ENCODE measurements at places on chromosomes 1 and 21.
A peak's percentile ranks its signal among the peaks of the same experiment; 100 is the strongest.

- peak; percentile 79 for DNase-seq
These were observed 11.4 kb upstream of the BCAR3 start for GRCh38 chr1:93692983-93693591.

DNA sequence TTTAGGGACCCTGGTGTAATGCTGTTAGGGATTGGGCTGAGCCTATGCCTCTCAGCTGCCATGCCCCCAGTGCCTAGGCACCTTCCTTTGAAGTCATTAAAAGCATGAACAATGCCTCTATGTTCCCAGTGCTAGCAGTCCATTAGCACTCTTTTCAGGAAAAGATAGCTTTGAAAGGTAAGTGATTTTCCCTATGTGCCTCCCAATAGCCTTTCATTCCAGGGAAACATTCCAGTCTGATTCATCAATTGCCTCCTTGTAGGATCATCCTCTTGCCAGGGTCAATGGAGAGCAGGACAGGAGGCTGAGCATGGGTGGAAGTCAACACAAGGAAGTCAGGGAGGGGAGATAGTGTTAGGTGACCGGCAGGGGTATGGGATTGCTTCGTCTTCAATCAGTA lies 8.6 kb upstream of the IGSF21 start:
- DNase-seq: no peak

DNA sequence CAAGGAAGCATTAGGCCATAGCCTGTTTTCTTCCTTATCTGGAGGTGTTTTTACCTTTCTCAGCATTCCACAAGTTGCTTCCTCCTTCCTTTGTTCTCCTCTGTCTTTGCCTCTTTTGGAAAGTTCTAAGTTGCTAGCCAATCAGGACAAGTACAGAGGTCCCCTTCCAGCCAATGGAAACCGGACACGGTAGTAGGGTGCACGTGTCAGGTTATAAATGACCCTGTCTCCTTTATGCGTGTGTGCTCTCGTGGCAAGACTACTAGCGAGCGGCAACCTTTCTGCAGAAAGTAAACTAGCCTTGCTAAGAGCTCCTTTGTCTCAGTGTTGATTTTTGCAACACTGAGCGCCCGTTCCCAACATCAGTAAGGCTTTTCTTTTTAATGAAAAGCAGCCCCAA lies 1.5 kb upstream of the ACADM start:
- DNase-seq: no peak

GRCh38 chr1:172627702-172628101 lies 31.2 kb upstream of the FASLG start:
- DNase-seq: no peak

DNA sequence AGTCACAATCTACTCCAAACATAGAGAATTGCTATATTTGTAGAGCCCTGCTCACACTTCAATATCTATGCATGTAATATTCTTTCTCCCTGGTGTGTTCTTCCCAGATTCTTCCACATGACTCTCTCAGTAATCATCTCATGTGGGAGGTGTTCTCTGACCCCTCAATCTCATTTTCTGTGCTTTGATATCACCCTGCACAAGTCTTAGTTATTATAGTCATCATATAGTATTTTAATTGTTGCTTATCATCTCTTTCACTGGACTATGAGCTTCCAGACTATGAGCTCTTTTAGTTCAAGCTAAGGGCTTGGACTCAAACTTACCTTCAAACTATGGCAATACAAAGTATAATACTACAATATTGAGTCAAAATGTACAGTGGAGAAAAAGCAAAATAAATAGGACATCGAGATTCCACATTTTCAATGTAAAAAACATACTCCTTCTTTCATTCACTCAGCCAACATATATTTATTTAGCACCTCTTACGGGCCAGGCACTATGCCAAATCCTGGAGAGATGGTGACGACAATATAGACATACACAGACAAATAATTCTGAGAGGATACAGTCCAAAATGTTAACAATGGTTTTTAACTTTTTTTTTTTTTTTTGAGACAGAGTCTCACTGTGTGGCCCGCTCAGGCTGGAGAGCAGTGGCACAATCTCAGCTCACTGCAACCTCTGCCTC lies 12.7 kb downstream of the TESK2 start:
- no peak for DNase-seq

- DNase-seq: no peak
These were observed 187.6 kb downstream of the PBX1 start for GRCh38 chr1:164746632-164747031.

DNA sequence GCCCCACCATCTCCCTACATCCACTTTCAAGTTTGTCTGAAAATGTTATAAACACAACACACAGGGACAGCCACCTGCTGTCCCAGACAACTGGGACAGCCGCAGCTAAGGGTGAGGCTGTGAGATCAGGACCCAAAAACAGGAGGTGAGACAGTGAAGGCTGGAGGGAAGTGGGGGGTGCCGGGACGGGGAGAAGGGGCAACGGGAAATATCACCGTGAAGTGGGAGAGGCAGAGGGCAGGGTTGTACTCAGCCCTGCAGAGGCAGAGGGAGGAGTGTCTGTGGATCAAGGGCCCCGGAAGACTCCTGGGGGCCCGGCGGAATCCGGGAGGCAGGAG lies 114.4 kb downstream of the CASZ1 start:
- DNase-seq: no peak

GRCh38 chr1:185559684-185560331 lies 174.4 kb upstream of the HMCN1 start:
- DNase-seq: peak; percentile 71

GRCh38 chr1:69743146-69743545 lies 175.4 kb downstream of the LRRC7 start:
- DNase-seq: no peak

DNA sequence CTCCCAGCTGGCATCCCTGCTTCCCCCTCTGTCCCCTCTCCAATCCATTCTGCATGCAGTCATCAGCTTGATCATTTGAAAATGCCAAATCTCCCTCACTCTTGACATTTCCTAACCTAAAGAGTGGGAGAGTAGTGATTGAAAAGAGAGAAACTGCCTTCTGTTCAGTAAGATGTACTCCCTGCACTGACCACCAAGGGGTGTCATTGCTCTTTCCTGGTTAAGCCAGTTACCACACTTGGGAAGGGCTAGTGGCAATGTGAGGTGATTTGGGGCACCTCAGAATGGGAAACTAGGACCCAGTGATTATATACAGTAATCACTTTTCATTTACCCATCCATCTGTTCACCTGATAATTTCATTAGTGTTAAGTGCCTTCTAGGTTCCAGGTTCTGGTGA lies 6.9 kb upstream of the TMEM269 start:
- DNase-seq: peak; percentile 77

- peak; percentile 37 for DNase-seq
These were observed 1.5 kb downstream of the RPS6KA1 start for GRCh38 chr1:26530895-26531598.

- no peak for DNase-seq
These were observed 598 bp upstream of the ADIPOR1 start for GRCh38 chr1:202958544-202959275.

GRCh38 chr1:87513255-87513654 lies 184.6 kb downstream of the LMO4 start:
- DNase-seq: no peak

DNA sequence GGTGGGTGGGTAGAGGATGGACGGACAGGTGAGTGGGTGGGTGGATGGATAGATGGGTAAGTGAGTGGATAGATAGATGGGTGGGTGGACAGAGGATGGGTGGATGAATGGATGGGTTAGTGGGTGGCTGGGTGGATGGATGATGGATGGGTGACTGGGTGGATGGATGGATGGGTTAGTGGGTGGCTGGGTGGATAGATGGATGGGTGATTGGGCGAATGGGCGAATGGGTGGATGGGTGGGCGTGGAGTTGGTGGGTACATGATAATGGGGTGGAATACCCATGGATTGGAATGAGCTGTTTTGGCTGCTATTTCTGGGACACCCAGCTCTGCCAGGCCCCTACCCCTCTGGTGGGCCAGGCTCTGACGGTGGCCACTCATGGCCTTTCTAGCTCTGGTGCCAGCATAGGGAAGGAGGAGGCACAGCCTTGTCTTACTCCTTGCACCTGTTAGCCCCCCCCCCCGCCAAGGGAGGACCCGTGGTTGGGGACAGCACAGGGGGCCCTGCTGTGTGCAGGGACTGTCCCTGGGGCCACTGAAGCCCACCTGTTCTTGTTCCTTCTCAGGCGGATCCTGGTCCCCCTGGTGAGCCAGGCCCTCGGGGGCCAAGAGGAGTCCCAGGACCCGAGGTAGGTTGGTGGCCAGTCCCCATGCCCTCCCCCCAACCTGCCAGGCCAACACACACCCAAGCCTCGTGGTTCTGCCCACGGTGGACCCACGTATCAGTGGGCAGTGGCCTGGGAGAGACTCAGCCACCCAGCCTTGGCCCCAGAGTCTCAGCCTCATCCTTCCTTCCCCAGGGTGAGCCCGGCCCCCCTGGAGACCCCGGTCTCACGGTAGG lies 26.4 kb downstream of the COL6A2 start:
- no peak for DNase-seq

DNA sequence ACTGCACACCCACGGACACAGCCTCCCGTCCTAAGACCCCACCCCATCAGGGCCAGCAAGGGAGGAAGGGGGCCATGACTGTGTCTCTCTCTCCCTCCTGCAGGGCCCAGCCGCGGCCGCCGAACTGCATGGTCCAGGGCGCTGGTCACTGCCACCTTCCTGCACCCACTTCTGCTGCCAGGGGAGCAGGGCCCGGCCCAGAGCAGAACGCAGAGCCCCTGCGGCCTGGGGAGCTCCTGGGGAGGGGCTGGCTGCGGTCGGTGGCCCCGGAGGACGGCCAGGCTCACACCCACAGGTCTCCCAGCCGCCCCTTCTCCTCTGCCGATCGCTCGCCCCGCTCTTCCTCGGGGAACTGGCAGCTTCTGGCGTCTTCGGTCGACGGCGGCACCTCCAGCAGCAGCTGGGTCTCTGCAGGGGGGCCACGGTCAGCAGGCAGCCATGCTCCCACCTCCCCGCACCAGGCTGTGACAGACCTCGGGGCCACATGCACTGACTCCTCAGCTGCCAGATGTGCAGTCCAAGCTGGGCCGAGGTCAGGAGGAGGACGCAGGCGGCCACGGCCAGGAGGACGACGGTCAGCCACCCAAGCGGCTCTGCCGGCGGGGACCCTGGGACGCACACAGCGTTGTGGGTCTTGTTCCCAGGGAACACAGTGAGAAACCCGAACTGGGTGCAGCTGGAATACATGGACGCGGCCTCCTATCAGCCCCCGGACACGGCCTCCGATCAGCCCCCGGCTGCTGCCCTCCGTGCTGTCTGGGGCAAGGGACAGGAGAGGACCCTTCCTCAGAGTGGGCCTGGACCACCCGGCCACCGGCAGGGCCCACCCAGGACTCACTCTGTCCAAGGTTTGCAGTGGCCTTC lies 2.6 kb downstream of the TNFRSF18 start:
- no peak for DNase-seq

DNA sequence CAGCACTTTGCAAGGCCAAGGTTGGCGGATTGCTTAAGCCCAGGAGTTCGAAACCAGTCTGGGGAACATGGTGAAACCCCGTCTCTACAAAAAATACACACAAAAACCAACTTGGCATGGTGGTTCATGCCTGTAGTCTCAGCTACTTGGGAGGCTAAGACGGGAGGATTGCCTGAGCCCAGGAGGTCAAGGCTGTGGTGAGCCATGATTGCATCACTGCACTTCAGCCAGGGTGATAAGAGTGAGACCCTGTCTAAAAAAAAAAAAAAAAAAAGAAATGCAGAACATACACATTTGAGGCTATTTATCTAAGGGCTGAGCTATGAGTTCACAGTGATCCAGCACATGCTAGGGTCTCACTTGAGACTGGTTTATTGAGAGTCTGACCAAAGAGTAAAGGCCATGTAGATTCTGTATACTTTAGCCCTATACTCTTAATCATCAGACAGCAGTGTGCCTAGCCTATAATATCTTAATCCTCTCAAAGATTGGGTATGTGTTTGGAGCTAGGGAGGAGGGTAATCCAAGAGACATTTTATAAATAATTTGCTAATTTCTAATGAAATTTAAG lies 23.9 kb downstream of the RNF2 start:
- no peak for DNase-seq

DNA sequence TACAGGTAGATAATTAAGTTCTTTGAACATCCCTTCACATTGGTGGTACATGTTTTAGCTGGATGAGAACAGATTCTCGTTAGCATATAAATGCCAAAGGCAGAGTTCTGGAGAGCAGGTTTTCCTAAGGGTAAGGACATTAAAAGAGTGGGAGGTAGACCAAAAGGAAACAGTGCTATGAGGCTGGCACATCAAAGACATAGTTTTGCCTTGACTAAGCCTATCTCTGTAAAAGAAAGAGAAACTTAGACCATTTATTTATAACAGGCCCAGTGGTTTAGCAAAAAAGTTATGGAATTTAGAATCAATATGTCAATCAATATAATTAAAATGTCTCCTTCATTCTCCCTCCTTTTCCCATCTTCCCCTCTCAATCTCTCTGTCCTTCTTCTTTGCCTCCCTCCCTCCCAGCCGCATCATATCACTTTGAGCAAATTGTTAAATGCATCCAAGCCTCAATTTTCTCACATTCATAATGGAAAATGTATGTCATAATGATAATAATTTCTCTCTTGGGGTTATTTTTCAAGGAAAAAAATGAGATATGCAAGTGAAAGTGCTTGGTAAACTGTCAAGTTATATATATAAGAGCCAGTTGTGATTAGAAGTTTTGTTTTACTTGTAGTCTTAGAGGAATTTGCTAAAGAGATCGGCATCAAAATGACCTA lies 209.9 kb upstream of the SGIP1 start:
- no peak for DNase-seq

DNA sequence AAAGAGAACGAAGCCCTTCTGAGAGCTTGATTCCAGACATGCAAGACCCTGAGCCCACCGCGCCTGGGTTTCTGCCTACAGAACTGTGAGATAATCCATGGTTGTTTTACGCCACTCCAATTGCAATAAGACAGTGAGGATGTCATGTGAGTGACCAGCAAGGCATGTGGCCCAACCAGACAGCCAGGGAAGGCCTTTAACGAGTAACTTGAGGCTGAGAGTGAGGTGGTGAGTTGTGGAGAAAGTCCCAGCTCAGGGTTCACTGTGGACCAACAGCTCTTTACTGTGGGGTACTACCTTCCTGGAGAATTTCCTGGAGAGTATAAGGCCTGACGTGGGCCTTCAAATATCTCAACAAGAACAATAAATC lies 153.9 kb downstream of the ETS2 start:
- no peak for DNase-seq

- DNase-seq: no peak
These were observed 200.5 kb downstream of the TYW3 start for GRCh38 chr1:74933500-74933899.

DNA sequence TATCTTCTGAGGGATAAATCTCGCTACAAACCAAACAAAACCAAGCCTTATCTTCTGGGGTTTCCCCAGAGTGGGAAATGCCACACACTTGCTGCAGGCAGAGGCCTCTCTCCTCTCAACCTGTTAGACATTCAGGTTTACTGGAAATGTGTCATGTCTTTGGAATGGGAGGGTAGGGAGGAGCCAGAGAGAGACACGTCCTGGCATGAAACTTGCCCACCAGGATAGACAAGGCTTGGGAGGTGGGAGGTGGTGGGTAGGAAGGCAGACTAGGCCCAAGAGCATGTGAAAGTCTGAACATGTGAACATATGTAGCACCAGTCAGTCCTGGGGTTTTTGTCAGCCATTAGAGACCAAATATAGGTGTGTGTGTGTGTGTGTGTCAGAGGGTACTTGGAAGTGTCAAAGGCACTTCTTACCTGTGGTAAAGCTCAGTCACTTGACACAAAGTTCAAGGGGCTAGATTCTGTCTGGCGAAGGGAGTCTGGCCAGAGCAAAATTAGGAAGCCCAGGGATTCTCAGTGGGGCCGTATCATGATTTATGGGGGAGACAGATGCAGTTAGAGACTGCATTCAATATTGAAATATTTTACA lies 32.4 kb upstream of the PIGC start:
- no peak for DNase-seq

- peak; percentile 92 for DNase-seq
These were observed 84.9 kb upstream of the ARHGEF16 start for GRCh38 chr1:3369446-3370076.

Measured in GM03348 (cell line).